IMR-90 (cell line): ENCODE measurements at places on chromosomes 6 and 20. TPM values are rescaled to one million over a fixed set of nuclear protein-coding genes. Genes with fewer than 3 reads are reported as not detected.

Gene SMLR1
- total RNA-seq = not detected in 2 replicates

DNA sequence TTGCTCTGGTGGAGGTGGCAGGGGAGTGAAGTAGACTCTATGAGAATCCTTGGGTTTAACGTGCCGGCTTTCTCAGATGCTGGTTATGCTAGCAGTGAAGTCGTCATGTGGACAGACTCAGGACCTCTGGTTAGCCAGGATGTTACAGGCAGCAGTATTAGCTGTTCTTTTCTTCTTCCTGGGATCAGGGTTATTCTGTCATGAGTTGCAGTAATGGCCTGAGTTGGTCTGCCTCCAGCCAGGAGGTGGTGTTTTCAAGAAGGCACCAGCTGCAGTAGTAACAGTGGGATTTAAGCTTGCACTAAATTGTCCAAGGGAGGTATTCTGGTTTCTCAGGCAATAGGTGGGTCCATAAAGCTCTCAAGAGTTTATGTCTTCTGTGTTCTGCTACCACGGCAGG is 56.7 kb downstream of the HDDC2 start:
- DNase-seq = no peak

Gene VGLL2
- total RNA-seq = not detected in 2 replicates

Gene CFB
- 1.4 and 1.8 TPM in 2 replicates for total RNA-seq

DNA sequence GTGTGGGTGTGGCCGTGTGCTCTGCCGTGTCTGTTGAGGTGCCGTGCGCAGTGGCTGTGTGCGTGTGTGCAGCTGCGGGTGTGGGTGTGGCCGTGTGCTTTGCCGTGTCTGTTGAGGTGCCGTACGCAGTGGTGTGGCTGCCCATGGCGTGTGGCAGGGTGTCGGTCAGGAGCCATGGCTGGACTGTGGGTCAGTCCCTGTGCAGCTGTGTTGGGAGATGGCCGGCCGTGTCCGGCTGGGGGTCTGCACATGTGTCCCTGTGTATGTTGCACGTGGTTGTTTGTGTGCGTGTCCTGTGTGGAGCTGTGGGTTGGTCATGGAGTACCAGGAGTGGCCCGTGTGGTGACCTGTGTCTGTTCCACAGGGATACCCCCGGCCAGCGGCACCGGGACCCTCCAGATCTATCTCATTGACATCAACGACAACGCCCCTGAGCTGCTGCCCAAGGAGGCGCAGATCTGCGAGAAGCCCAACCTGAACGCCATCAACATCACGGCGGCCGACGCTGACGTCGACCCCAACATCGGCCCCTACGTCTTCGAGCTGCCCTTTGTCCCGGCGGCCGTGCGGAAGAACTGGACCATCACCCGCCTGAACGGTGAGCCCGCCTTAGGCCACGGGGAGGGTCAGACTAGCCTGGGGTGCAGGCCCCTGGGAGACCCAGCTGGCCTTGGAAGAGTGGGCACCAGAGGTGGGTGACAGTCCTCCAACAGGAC is 137.7 kb downstream of the TAF4 start:
- DNase-seq = no peak

GRCh38 chr6:136784910-136785746 is 7.1 kb downstream of the MAP3K5 start:
- no peak for DNase-seq

Gene ID1
- 174 and 186 TPM in 2 replicates for total RNA-seq

DNA sequence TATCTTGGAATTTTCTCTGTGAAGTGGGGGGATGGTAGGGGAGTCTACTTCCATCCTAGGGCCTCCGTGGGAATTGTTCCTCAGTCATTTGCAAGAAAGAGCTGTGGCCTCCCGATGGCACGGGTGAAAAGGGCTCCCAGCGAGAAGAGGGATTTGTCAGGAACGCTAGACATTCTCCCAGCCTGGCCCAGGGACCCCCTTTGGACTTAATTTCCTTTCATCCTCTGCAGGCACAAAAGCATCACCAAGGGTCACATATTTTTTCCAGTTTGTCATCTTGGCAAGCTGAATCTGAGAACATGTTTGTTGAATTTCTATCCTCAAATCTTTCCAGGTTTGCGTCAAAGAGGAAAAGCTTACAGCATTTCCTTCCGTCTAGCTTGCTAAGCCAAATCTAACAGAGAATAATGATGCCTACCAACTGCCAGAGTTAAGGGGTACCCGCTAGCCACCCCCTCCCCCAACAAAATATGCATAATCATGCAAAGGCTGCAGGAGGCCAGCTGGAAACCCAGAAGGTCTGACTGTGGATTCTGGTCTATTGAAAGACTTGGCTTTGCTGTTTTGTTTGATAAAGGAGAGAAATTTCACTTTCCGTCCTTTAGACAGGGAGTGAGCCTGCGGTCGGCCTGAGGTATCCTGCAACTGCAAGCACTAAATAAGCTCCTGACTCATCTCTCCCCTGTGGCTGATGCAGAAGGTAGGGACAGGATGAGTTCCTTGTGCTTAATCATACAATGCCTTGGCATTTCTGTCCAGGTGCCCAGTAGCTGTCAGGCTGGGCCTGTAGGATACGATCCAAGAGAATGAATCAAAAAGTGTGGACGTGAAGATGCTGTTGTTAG is 23.1 kb downstream of the PSMG4 start:
- peak; percentile 85 for DNase-seq

Gene CAP2
- total RNA-seq = 14.5 and 16.1 TPM in 2 replicates

Gene OVOL2
- total RNA-seq = not detected in 2 replicates

GRCh38 chr6:79762370-79762769 is 131.2 kb downstream of the SH3BGRL2 start:
- no peak for DNase-seq

GRCh38 chr6:138576313-138576712 is 77.0 kb upstream of the NHSL1 start:
- no peak for DNase-seq

Gene KCNS1
- total RNA-seq = 0.54 and 0.56 TPM in 2 replicates

Gene NMBR
- not detected in 2 replicates for total RNA-seq

Gene SLC17A2
- not detected in 2 replicates for total RNA-seq

GRCh38 chr6:56752009-56752408 is 109.3 kb upstream of the DST start:
- peak; percentile 77 for DNase-seq

- no peak for DNase-seq
Measured at GRCh38 chr6:81826784-81827183, 74.3 kb upstream of the TENT5A start.

GRCh38 chr6:143457563-143458359 is 7.2 kb downstream of the PEX3 start:
- DNase-seq = peak; percentile 21

- no peak for DNase-seq
Measured at GRCh38 chr6:162688751-162689345, 38.7 kb downstream of the PRKN start.

GRCh38 chr20:8401556-8401955 is 269.5 kb downstream of the PLCB1 start:
- DNase-seq = peak; percentile 44

DNA sequence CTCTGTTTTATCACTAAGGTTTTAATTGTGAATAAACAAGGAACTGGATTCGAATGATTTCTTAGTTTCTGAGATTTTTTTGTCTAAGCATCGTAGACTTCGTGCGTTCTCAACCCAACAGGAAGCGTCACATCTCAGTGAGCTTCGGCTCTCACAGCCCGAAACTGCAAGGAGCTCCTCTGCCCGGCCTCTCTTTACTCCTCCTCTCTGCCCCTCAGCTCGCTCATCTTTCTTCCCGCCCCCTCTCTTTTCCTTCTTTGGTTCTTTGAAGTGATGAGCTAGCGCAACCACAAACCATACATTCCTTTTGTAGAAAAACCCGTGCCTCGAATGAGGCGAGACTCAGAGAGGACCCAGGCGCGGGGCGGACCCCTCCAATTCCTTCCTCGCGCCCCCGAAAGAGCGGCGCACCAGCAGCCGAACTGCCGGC is 480 bp upstream of the NT5E start:
- peak; percentile 85 for DNase-seq

GRCh38 chr6:39669973-39670342 is 55.2 kb downstream of the KIF6 start:
- DNase-seq = no peak

Gene SNX14
- 61.8 and 116 TPM in 2 replicates for total RNA-seq

DNA sequence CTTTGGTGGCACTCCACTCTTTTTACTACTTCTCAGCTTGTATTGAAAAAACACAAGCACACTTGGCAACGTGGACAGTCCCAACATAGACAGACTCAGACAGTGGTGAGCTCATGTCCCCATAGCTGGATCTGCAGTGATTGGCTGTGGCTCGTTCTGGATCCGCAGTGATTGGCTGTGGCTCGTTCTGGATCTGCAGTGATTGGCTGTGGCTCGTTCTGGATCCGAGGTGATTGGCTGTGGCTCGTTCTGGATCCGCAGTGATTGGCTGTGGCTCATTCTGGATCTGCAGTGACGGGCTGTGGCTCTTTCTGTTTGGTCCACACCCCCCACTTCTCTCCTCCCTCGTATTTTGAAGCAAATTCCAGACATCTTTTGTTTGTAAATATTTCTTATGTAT is 28.0 kb downstream of the OSBPL2 start:
- DNase-seq = no peak

Gene LRRC73
- total RNA-seq = under 0.01 TPM in 2 replicates

Gene KCNK16
- not detected in 2 replicates for total RNA-seq

GRCh38 chr6:44789806-44790205 is 402.3 kb downstream of the CDC5L start:
- DNase-seq = no peak

- DNase-seq = no peak
Measured at GRCh38 chr20:24950836-24951525, 1.9 kb downstream of the CST7 start.

DNA sequence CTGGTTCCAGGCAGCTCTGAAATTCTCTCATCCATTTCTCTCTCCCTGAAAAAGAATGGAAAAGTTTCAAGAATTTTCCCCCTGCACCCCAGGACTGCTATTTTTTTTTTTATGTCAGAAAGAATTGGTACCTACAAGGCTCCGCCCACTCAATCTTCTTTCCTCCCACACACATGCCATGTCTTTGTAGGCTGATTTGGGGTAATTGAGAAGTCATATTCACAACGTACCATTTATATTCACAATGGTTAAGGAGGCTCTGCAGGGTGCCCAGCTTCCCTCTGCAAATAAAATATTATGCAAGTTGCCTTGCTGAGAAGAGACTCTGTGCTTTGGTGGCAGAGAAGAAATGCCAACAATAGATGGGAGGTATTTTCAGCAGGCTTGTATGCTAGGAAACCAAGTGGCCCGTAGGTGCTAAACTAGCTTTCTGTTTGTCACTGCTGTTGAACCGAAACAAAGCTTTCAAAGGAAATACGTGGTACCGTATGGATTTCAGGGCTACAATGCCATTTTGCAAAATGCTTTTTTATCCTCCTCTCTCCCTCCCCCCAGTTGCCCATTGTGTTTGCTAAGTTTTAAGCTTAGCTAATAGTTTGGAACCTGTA is 150.0 kb downstream of the PHACTR1 start:
- no peak for DNase-seq

GRCh38 chr6:41039060-41039998 is at the start of gene UNC5CL:
Gene UNC5CL (minus strand): TSS chr6:41039221. CDS start chr6:41035074, 4,147 bp downstream.
- DNase-seq = no peak

GRCh38 chr6:14863902-14864850 is 381.7 kb upstream of the JARID2 start:
- no peak for DNase-seq

Gene SAMD3
- total RNA-seq = 3.0 and 3.1 TPM in 2 replicates

Gene FOXS1
- total RNA-seq = not detected in 2 replicates

- no peak for DNase-seq
Measured at GRCh38 chr6:157392927-157393668, 12.1 kb downstream of the ZDHHC14 start.

GRCh38 chr20:20396794-20397193 is 28.9 kb downstream of the INSM1 start:
- DNase-seq = no peak

Gene UST
- total RNA-seq = 13.8 and 14.4 TPM in 2 replicates

- no peak for DNase-seq
Measured at GRCh38 chr20:6238421-6238820, 115.6 kb upstream of the FERMT1 start.
